Activated CD4-positive, alpha-beta T cell treated with anti-CD3 and anti-CD28 coated beads, Interleukin-2, amount 50 U/mL, for 16 hours (primary cell): ENCODE measurements at places on chromosomes 3 and 15.

GRCh38 chr15:36622197-36622795, 42.9 kb downstream of the CDIN1 start:
- no peak for DNase-seq

- no peak for DNase-seq
Measured at GRCh38 chr15:95286352-95286880, 1044.1 kb upstream of the NR2F2 start.

- DNase-seq: no peak
Measured at GRCh38 chr15:69513986-69514385, 61.4 kb downstream of the RPLP1 start.

GRCh38 chr3:73364517-73364916, 260.2 kb downstream of the PDZRN3 start:
- DNase-seq: no peak

GRCh38 chr3:197393711-197394110, 95.3 kb upstream of the DLG1 start:
- peak; percentile 32 for DNase-seq

GRCh38 chr3:37631686-37632085, 230.0 kb upstream of the CTDSPL start:
- no peak for DNase-seq

GRCh38 chr3:194259982-194260766, 91.0 kb downstream of the CPN2 start:
- DNase-seq: no peak

GRCh38 chr3:139052802-139053600, 8.3 kb upstream of the PRR23C start:
- no peak for DNase-seq

- peak; percentile 78 for DNase-seq
Measured at GRCh38 chr15:45635191-45635638, 386 bp downstream of the SQOR start.

DNA sequence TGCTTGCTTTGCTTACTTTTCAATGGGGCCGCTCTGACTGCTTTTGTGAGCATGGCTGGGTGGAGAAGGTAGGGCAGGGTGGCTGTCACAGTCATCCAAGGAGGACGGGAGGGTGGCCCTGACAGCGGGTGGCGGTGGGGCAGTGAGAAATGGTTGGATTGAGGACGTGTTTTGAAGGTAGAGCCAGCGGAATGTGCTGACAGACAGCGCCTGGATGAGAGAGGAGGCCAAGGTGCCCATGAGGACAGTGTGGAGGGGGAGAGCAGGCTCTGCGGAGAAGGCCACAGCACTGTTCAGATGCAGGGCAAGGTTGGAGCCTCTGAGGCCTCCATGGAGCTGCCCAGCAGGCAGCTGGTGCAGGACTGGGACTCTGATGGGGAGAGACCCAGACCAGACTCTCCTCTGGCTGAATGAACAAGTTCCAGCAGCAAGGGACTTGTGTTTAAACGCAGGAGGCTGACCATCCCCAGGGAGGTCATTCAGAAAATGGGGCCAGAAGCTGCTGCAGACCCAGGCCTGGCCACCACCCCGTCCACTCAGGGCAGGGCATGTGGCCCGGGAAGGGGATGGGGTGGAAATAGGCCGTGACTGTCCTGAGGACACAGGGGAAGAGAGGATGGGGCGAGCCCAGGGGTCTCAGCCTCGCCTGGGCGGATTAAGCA, 120.3 kb upstream of the PRR20G start:
- no peak for DNase-seq

DNA sequence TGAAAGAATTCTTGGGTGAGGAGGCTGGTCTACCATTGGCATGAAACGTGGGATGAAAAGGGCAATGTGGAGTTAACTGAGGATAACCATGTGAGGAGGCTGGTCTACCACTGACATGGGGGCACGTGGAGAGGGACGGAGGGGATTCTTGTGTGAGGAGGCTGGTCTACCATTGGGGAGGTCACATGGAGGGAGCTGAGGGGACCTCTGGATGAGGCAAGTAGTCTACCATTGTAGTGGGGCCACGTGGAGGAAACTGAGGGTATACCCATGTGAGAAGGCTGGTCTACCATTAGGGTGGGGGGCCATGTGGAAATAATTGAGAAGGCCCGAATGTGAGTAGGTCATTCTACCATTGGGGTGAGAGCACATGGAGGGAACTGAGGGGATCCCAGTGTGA, 154.1 kb downstream of the FBLN2 start:
- DNase-seq: no peak

DNA sequence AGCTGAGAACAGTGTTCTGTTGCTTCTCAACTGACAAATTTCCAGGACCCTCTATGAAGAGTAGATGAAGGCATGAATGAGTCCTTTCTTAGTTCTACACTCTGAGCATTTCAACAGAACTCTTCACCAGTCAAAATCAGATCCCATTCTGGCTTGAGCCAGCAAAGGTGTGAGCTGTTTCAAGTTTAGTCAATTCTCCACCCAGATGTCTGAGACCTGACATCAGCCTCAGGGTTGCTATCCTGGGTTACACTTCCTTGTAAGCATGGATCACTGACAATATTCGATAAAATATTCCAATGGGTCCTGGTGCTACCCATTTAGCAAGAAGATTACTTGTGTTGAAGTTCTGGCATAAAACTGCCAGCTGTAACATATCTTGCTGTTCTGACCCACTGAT, 97.6 kb upstream of the PPP2R3A start:
- DNase-seq: no peak

DNA sequence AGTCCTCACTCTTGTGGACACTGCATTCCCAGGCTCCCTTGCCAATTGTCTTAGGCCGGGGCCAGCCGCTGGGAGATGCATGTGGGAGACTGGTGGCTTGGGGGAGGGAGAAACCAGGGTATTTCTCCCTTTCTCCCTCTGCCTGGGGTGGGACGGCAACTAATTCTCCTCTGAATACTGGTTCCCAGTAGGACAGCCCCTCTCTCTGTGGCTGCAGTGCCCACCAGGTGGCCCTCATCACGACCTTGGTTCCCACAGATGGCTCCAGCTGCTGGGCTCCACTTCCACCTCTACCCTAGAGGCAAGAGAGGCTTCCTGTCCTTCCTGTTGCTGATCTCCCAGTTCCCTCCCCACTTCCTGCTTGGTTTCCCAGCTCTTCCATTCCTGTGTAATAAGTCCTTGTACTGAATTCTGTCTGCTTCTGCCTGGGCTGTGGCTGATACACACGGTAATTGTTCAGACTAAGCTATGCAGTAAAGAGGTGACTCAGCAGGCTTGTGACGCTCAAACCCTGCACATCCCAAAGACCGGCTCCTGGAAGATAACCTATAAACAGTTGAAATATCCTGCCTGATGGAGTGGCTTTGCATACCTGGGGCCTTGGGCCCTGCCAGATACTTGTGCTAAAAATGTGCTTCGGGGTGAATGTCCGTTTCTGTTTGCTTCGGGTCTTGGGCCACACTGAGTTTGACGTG, 20.4 kb upstream of the COPG1 start:
- no peak for DNase-seq

GRCh38 chr3:186538779-186539178, 5.4 kb downstream of the CRYGS start:
- DNase-seq: no peak

- no peak for DNase-seq
Measured at GRCh38 chr15:46735115-46735514, 982.2 kb upstream of the SEMA6D start.

DNA sequence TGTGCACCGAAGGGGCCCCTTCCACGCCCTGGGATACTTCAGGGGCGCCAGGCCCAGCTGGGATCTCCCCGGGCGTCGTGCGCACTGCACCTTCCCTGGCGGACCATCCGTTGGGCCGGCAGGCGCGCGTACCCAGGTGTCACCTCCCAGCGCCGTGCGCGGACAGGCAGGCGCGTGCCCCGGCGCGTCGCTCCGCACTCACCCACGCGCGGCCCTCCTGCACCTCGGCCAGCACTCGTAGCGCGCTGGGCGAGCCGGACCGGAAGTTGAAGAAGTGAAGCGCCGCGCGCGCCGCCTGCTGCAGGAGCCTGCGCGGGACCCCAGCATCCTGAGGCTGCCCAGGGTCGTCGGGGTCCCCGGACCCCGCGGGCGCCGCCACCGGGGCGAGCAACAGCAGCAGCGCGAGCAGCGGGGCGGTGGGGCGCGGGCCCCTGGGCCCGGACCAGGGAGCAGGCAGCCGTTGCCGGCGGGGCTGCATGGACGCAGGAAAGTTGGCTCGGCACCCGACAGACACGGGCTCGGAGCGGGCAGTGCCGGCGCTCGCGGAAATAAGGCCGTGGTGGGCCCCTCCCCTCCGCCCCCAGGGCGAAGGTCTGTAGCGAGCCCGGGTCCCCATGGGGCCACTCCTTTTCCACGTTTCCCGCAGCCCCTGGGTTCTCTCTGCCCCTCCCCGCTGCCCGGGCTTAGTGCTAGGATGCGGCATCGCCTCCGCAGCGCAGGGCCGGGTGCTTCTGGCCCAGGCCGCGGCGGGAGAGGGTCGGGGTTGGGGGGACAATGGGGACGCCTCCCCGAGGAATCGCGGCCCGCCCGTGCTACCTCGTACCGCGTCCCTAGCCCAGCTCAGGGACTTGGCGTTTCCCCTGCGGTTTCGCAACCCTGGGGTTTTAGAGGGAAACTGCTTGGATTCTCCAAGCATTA, at the start of gene RARRES1:
Gene RARRES1, minus strand, starts transcription at position 520 of the 918 bp plus-strand sequence. Its CDS starts 42 bp downstream, at position 478.
- peak; percentile 44 for DNase-seq

DNA sequence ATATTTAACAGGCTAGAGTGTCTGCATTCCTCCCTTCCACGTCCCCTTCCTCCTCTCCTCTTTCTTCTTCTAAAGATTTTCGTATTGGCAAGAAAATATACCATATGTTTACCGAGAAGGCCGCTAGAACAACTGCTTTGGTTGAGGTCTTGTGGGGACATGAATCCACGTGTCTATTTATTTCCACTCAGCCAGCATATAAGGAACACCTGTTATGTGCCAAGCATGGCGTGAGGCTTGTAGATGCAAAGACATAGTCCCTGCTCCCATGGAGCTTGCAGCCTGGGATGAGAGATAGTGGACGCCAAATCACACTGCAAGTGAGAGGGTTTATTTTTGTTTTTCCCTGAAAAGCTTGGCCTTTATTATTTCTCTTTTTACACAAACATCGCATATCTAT, 57.1 kb downstream of the SLC7A14 start:
- DNase-seq: no peak

GRCh38 chr3:148223266-148223665, 474.4 kb upstream of the AGTR1 start:
- no peak for DNase-seq

GRCh38 chr3:196208942-196209695, 2.1 kb downstream of the ZDHHC19 start:
- no peak for DNase-seq

GRCh38 chr3:21766002-21766401, 15.0 kb upstream of the ZNF385D start:
- no peak for DNase-seq

- no peak for DNase-seq
Measured at GRCh38 chr3:123664753-123665152, 79.9 kb upstream of the HACD2 start.

DNA sequence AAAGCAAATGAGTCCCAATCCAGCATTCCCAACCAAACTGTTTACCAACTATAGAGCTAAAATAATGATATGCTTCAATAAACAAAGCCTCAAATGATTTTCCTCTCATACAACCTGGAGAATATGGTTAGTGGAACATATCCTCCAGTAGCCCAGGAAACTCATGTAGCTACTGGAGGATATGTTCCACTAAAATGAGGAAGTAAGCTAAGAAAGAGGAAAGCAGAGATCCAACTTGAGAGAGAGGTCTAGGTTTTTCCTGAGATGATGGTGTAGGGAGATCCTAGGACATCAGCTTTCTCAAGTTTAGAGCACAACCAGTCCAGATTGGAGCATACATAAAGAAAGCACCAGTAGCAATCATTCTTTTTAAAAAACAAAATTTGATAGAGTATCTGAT, 44.6 kb upstream of the SLC4A7 start:
- no peak for DNase-seq

- DNase-seq: peak; percentile 52
Measured at GRCh38 chr3:157148196-157148889, 11.6 kb downstream of the CCNL1 start.

DNA sequence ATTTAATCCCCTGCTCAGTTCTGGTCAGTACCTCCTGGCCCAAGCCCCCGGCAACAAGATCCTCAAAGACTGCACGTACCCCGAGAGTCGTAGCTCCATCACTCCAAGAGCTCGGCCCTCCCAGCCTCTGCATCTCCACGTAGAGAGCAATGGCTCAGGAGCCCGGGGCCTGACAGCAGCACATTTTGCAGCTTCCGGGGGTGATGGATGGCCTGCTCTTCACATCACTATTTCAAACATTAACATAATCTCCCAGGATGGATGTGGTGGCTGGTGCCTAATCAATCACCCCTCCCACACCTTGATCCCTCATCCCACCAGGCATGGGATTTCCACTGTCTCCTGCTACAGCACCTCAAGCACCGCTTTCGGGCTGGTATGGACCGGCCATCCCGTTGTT, 28.1 kb downstream of the CACNA2D2 start:
- no peak for DNase-seq

DNA sequence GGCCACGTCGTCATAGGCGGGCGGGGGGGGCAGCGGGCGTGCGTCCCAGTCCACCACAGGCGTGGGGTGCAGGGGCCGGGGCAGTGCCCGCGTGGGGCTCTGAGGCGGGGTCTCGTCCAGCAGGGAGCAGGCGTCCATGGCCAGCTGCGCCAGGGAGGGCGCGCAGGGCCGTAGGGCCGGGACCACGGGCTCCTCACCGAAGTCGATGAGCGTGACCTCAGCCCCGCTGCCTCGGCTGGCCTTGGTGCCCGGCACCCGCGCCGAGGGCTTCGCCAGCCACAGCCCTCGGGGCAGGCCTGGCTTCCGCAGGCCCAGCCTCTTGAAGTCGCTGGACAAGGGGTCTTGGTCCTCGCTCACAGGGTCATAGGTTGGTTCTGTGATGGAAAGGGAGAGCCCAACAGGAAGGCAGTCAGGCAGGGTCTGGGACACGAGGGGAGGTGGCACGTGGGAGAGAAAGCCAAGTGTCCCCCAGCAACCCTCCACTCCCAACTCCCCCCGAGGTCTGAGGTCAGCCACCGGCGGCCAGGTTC, 40.0 kb downstream of the TNK2 start:
- DNase-seq: no peak

DNA sequence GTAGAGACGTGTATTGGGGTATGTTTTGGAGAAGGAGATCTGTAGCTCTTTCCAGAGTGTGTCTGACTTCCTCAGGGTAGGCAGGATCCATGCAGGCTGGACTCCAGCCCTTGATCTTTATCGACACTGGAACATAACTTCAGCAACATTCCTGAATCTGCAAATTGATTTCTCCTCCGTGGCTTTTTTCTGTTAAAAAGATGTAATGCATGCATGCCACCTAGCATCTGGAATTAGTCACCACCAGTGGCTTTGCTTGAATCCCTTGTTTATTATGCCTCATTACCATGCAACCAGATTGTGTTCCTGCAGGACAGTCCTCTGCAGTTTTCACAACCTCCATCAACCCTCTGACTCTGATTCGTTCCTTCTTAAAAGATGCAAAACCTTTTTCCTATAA, 86.1 kb downstream of the CCNL1 start:
- no peak for DNase-seq
